ENCODE measurements at places on chromosomes 4 and X.

GRCh38 chr4:40552536-40552935 lies 77.1 kb downstream of the RBM47 start:
- DNase-seq = no peak

GRCh38 chr4:102862016-102862415 lies 6.8 kb upstream of the CISD2 start:
- DNase-seq = no peak

- peak; percentile 13 for DNase-seq
These were observed 11.5 kb downstream of the PRPS2 start for GRCh38 chrX:12802741-12803140.

GRCh38 chrX:97629597-97629985 lies 745.9 kb downstream of the RPA4 start:
- no peak for DNase-seq

GRCh38 chr4:39970671-39971640 lies 6.8 kb downstream of the PDS5A start:
- DNase-seq = no peak

DNA sequence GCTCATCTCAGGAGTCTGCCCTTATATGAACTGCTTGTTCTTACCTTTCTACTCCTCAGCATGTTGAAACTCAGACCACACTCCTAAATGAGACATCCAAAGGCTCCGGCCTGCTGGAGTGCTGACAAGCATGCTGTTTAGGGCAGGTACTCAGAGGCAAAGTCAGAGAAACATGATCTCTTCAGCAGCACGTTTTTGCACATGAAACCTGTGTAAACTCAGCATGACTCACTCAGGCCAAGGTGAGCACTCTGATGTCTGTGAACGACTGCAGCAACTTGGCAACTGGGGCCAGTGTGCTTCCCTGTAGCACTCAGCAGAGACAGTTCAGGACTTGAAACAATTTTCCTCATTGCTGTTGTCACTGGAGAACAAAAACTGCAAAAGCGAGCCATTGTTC lies 109.6 kb downstream of the PACRGL start:
- no peak for DNase-seq

DNA sequence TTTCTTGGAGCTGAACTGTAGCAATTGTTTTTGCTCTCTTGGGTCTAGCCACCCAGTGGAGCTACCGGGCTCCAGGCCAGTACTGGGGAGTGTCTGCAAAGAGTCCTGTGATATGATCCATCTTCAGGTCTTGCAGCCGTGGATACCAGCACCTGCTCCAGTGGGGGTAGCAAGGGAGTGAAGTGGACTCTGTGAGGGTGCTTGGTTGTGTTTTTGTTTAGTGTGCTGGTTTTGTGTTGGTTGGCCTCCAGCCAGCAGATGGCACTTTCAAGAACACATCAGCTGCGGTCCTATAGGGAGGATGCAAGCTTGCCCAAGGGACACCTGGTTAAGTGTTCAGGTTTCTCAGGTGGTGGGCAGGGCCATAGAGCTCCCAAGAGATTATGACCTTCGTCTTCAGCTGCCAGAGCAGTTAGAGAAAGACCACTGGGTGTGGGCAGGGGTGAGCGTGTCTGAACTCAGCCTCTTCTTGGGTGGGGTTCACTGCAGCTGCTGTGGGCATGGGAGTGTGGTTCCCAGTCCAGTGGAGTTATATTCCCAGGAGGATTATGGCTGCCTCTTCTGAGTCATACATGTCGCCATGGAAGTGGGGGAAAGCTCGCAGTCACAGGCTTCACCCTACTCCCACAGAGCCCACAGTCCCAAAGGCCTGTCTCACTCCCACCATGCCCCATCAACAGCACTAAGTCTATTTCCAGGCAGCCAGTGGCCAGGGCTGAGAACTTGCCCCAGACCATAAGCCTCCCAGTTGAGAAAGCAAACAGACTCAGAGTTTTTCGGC lies 811.6 kb downstream of the GLUD2 start:
- no peak for DNase-seq
